Nucleus accumbens (tissue), 56 donors: ENCODE measurements at places on chromosomes 1 and 21.

GRCh38 chr1:159700312-159700711, 14.1 kb downstream of the CRP start:
- DNase-seq: no peak

- DNase-seq: no peak
Measured at GRCh38 chr1:25763493-25763892, 36.5 kb upstream of the SELENON start.

GRCh38 chr1:165726841-165727240, 28.5 kb upstream of the ALDH9A1 start:
- DNase-seq: no peak

GRCh38 chr1:76508871-76509270, 358.4 kb upstream of the ST6GALNAC5 start:
- DNase-seq: no peak

DNA sequence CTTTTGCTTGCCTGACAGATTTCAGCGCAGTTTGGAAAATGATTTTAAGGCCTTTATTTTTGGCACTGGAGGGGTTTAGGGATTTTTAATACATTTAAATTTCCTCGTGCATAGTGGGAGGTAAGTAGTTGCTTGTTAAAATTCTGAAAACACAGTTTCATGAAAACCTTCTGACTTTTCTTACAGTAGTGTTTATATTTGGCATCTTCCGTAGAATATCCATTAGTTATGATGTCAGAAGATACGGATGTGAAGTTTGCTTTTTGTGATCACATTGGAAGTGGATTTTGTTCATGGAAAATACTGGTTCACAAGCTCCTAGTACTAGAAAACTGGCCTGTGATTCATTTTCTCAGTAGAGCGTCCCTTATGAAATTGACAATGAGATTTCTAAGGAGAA, 1.3 kb downstream of the RABGAP1L start:
- DNase-seq: no peak

GRCh38 chr1:183477986-183478781, 5.9 kb downstream of the SMG7 start:
- DNase-seq: no peak
